ENCODE measurements at places on chromosomes 11 and 22. TPM values are rescaled to one million over a fixed set of nuclear protein-coding genes. Genes with fewer than 3 reads are reported as not detected.
A peak's percentile ranks its signal among the peaks of the same experiment; 100 is the strongest.

FAM83F gene
- 11.2 TPM for total RNA-seq

DNA sequence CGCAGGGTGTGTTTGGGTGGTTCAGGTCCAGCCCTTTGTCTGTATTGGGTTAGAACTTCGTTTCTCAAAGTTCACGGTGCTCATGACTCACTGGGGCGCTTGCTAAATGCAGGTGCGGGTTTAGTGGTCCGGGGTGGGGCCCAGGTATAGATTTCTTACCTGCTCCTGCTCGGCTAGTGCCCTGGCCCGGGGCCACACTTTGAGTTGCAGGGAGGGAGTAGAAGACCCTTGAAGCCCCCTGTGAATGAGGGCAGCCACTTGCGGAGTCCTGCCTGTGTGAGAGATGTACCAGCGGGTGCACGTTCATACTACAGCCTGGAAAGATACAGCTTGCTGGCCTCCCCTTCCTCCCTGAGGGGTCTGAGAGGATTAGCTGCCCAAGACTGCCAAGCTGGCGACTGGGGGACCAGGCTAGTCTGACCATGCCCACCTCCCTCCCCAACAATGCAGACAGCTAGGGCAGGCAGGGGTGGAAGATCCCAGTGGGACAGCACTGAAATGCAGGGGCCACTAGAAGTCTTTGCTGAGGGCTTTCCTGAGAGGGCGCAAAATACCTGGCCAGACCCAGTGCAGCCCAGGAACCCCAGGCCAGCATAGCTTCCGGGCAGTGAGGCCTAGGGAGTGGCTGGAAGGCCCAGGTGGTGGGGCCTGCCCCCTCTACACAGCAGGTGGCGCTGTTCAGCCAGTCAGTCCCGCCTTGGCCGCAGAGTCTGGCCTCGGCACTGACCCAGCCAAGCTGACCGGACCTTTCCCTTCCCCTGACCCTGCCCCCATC is 5.1 kb upstream of the MYRF start:
- DNase-seq, result peak; percentile 71

SYNGR1 gene
- total RNA-seq, result 32.8 TPM

DNA sequence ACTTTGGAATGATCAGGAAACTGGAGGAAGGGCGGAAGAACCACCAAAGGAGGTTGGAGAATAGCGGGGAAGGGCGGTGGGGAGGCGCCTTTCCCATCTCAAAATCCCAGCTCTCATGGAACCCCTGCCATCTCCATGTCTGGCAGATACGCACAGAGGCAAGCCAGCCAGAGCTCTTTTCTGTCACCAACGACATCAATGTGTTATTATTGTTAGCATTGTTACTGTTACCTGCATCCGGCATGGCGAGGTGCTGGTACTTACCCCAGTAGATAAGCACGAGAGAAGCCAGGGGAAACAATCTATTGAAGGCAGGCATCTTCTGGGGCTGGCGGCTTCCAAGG is 969 bp downstream of the SCN3B start:
- DNase-seq, result no peak

GRCh38 chr22:46731246-46732040 is 6.6 kb downstream of the CERK start:
- no peak for DNase-seq

DNA sequence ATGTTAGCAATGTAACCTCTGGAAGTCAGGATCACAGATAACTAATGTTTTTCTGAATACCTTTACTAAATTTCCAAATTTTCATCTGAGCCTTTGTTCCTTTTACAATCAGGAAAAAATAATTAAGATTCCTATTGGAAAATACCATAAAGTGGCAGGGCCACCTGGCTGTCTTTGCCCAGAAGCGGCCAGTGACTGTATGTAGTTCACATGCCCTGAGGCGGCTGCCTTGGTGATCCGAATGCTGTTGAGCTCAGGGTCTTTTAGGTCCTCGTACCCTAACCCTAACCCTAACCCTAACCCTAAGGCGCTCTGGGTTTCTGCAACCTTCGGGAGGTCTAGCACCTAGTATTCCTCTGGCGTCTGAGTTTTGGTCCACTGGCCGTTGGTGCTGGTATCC is 8.5 kb upstream of the ARFGAP3 start:
- DNase-seq, result no peak

DNA sequence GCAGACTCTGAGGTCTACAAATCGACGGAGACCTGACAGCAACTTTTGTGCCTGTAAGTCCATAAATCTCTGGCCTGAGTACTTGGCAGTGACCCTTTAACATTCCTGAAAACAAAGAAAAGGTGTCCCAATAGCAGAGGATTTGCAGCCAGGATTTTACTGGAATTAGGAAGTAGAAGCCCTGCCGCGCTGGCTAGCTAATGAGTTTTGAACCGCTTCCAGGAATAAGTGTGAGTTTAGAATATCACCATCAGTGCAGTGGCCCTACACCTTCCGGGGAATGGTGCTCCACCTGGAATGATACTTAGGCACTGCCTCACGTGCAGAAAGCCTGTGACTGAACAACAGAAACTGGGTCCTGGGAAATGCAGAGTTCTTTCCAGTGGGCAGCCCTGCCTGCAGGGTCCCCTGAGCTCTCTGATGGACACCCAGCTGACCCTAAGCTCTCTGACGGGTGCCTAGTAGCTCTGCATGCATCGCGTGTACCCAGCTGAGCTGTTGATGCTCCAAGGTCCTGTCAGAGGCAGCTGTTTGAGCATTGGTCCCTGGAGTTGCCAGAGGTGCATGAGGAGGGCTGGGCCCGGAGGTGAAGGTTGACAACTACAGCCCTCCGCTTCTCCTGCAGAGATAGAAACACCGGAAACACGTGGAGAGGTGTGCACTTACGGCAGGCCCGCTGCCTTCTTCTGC is 380.9 kb downstream of the TBC1D22A start:
- DNase-seq, result no peak

CRACR2B gene
- 7.1 TPM for total RNA-seq

DNA sequence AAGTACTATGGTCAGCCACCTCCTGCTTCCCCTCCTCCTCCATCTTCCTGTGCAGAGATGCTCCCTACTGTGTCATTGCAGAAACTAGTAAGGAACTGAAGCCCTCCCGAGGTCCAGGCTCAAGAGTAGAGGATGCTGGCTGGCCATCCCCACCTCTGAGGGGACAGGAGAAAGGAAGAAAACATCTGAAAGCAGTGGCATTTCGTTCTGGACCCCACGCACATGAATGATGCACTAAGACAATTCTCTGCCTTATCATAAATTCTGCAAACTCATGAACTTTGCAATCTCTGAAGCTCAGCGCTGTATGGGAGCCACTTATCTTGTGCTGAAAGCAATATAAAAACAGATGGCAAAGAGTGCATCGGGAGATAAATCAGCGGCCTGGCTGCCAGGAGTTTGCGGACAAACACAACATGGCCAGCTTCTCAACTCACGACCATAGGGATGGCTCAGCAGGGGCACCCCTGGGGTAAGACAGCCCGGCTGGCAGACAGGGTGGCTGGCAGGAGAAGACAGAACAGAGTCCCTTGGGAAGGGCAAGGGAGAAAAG is 306.4 kb downstream of the NXPE2 start:
- DNase-seq, result no peak

C11orf24 gene
- total RNA-seq, result 42.8 TPM

- DNase-seq, result no peak
Measured at GRCh38 chr11:9138133-9138453, 46.7 kb upstream of the SCUBE2 start.

APOA4 gene
- total RNA-seq, result not detected

DNA sequence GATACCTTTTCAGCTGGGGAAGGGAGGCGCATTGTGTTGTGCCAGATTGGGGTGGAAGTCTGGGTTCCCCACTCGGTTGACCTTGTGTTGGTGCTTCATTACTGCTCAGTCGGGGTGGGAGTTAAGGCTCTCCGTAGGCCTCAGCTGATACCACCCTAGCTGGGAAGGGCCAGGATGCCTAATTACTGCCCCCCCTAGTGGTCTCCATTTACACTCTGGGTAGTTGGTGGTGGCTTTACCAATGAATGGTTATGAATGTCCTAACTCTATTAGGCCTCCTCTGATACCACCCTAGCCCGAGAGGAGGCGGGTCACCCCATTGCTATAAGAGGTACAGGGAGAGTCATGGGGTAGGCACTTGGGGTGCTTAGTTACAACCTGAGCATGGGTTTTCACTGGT is 27.5 kb upstream of the HIKESHI start:
- DNase-seq, result no peak

GRCh38 chr11:78248191-78248590 is 59.5 kb downstream of the USP35 start:
- DNase-seq, result no peak

MMP1 gene
- total RNA-seq, result not detected

DNA sequence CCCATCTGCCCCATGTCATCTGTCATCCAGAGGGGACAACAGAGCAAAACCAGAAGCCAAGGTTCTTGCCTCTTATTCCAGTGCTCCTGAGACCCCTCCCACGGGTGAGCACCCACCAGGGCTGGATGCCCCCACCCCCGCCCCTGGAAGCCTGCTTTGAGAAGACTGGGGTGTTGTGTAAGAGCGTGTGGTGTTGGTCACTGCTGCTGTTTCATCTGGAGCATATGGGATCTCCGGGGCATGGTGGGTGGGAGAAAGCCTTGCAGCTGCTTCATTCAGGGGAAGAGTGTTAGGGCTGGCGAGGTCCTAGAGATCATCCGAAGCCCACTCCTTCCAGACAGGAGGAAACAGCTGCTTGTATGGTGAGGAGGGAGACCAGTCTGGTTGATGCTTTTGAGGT is 54.1 kb downstream of the CHRDL2 start:
- DNase-seq, result no peak

DNA sequence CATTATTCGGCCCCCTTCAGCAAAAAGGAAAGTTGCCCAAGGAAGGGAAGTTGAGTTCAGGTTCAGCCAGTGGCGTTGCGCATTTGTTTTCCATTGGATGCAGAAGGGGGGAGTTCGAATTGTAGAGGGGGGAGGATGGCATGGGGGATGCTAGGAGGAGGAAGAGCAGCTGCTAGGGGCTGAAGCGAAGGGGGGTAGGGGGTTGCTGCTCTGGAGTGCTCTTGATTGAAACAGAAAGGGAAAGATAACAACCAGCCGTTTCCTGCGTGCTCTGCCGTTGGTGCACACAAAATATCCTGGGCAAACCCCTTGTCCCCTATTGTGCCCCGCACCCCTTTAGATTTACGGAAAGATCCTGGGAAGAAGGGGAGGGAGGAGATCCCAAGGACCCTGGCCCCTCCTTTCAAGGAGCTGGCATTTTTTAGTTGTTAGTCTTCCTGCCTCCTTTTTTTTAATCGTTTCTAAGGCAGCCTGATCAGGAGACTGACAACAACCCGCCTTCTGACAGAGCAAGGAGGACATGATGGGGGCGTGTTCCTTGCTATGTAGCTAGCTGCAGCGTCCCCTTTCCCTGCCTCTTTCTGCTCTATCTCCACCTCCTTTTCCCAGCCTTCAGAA is 2.1 kb downstream of the KMT2A start:
- DNase-seq, result peak; percentile 62

HTR3B gene
- total RNA-seq, result not detected

TMEM126B gene
- 47.7 TPM for total RNA-seq

CST6 gene
- total RNA-seq, result not detected

DNA sequence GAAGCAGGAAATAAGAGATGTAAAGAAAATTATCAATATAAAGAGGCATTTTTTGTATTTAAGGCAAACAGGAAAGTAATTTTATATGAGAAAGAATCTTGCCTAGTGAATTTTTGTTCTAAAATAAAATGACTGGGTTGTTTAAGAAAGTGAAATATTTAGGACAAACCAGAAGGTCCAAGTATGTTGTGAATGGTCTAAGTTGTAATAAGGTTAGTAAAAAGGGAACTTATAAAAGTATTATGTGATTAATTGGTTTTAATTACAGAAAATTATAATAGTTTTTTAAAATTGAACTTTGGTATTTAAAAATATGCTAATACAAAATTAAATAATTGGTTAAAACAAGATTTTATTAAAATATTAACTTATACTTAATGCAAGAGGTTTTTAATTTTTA is 26.6 kb upstream of the EI24 start:
- DNase-seq, result no peak

- no peak for DNase-seq
Measured at GRCh38 chr11:69721106-69721505, 17.3 kb upstream of the FGF19 start.

DNA sequence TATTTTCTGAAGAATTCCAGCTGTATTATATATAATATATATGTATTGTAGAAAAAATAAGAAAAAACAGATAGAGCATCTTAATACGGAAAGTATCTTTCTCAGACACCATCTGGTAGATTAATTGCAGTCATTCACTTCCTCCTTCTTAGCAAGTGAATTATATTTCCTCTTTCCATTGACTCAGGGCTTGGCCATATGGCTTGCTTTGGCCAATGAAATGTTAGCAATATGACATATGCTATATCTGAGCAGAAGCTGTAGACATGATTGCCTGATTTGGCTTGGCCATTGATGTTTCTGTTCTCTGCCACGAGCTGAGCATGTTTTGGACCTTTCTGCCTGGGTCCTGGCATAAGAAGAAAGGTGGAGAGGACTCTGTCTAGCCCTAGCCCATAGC is 34.4 kb upstream of the ZBED5 start:
- DNase-seq, result no peak

OR8B2 gene
- not detected for total RNA-seq

GRCh38 chr11:123841174-123841573 is 35.0 kb upstream of the OR6M1 start:
- no peak for DNase-seq

DNA sequence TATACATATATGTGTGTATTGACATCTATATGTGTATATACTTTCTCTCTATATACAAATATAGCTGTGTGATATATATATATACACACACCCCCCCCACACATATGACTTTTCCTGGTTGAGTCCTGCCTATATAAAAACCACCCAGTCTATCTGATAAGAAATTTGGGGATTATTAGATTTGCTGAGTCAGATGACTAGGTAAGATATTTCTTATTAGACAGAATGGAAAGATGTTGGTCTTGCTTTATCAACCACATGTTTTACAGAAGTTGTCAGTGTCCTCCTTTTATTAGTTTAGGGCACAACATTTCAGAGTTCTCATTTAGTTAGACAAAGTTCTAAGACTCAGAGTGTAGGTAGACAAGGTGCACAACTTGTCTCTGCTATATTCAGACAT is 953.3 kb downstream of the METTL15 start:
- DNase-seq, result no peak

GRCh38 chr11:69703768-69704507 is at the start of gene FGF19:
TSS of gene FGF19 (minus strand) at chr11:69704022. CDS start at chr11:69703876, 146 bp downstream.
- no peak for DNase-seq

SHANK3 gene
- total RNA-seq, result 10.3 TPM

GRCh38 chr11:33987975-33988580 is 63.5 kb upstream of the CAPRIN1 start:
- DNase-seq, result peak; percentile 66

- no peak for DNase-seq
Measured at GRCh38 chr22:27386186-27386585, 415.4 kb downstream of the MN1 start.

Data from tibial nerve (tissue), 4 donors.